LNCaP clone FGC (cell line): ENCODE measurements at places on chromosomes 11 and 22.

GRCh38 chr11:130528298-130529261 lies 80.1 kb downstream of the ADAMTS15 start:
- DNase-seq = no peak

DNA sequence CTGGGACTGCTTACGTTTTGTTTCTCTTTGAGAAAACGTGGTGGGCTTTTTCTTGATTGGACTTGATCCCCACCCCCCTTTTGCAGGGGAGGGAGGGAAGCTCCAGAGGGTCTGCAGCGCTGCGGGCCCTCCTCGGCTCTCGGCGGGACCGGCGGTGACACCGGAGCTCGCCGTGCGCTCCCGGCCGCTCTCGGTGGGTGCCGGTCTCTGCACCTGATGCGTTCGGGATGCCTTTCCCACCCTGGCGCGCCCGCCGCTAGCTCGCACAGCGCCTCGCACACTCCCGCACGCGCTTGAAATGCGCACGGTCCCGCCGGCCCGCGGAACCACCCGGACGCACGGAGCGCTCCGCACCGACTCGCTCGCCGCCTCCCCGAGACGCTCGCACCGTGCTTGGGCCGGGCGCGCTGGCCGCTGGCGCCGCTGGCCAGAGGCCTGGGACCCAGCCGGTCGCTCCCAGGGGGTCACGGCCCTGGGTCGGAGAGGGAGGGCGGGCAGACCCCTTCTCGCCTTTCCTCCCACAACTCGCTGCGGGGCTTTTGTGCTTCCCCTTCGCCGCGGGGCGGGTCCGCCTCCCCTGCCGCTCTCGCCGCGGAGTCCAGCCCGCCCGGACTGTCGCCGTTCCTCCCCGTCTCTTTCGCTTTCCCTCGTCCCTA lies 1.0 kb downstream of the ZBTB16 start:
- DNase-seq = no peak

DNA sequence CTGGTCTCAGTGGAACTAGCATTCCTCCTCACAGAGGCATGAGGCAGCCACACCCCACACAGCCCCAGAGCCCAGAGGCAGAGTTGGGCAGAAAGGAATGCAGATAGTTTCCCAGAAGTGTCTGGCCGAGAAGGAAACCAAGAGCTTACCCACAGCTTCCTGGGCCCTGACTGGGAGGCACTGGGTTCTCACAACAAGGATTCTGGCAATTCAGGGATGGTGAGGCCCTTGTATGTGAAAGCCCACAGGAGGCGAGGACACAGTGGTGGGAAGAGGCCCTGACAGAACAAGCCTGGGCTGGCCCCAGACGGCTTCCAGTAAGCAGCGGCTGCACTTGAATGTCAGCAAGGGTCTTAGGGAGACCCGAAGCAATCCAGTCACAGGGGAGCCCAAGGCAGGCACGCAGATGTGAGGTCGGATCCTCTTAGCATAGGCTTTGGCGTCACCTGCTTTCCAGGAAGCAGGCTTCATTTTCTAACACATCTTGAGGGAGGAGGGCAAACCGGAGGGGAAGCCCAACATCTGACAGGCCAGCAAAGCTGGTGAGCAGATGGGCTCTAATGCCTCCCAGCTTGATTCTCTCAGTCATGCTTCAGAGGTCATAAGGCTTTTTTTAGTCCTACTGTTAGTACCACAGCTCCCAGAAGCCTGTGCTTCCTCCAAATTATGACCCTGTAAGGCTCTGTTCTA lies 78.3 kb upstream of the AKIP1 start:
- no peak for DNase-seq

- DNase-seq = no peak
Observed at GRCh38 chr11:4090258-4090657, 4.3 kb upstream of the RRM1 start.

DNA sequence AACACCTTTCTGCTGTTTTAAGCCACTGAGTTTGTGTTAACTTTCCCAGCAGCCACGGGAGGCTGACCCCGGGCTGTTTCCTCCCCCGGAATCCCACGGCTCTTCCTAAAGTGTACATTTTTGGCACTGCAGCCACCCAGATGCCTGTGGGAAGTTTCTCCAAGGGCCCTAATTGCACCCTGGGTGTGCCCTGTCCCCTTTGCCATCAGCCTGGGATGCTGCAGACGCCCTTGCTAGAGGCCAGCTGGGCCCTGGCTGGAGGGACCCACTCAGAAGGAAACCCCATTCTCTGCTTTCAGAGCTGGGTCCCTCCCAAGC lies 883.3 kb downstream of the BRD1 start:
- DNase-seq = no peak

DNA sequence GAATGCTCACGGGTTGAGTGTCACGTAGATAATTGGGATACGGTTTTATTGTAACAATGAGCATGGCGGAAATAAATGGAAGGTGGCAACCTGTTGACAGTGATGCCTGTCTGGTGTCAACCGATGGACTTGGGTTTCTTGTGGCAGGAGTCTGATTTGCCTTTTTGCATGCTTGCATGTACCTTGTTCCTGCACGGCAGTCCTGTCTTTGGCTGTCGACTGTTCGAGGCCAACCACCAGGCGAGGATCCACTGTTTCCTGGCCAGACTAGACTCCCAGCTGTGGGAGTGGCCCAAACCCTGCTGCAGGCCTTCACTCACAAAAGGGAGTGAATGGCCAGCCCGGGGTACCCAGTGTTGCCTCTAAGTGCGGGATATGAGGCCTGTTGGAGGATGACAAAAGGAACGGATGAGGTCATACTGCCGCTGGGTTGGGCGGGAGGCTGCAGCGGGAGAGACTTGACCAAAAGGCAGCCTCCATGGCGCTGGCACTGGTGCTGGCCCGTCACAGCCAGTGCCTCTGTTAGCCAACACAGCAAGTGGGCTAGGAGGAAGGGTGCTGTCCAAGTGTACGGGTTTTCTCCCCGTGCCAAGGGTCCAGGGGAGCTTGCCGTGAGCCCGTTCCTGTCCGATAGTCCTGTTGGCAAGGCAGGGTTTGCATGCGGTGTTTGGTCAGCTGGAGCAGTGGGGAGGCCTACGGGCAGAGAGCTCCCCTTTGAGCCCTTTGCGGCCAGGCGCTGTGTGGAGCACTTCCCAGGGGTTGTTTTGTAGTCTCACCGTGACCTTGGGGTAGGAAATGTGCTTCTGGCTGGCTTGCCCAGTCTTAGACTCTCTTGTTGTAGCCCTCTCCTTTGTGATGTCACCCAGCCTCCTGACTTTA lies 974 bp downstream of the DGCR8 start:
- DNase-seq = peak; percentile 32

GRCh38 chr11:57427727-57428082 lies 784 bp upstream of the SLC43A3 start:
- no peak for DNase-seq

GRCh38 chr22:27526901-27527300 lies 274.7 kb downstream of the MN1 start:
- no peak for DNase-seq

DNA sequence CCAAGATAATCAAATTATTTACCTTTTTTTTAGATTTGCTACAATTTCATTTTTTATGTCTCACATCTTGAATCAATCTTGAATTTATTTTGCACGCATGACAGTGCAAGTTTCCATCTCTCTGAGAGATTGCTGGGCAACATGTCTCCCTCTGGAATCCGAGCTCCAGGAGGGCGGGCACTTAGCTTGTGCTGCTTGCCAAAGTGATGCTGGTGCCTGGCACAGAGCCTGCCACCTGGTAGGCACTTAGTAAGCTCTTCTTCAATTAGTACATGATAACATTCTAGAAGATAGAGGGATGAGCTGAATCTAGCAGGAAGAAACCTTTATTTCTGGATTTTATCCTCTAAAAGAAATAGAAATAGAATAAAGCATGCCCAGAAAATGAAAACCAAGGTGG lies 27.5 kb upstream of the OR9I1 start:
- DNase-seq = no peak

GRCh38 chr11:23313001-23313400 lies 452.7 kb upstream of the CCDC179 start:
- DNase-seq = no peak

GRCh38 chr11:27410272-27410671 lies 47.3 kb upstream of the CCDC34 start:
- DNase-seq = no peak

DNA sequence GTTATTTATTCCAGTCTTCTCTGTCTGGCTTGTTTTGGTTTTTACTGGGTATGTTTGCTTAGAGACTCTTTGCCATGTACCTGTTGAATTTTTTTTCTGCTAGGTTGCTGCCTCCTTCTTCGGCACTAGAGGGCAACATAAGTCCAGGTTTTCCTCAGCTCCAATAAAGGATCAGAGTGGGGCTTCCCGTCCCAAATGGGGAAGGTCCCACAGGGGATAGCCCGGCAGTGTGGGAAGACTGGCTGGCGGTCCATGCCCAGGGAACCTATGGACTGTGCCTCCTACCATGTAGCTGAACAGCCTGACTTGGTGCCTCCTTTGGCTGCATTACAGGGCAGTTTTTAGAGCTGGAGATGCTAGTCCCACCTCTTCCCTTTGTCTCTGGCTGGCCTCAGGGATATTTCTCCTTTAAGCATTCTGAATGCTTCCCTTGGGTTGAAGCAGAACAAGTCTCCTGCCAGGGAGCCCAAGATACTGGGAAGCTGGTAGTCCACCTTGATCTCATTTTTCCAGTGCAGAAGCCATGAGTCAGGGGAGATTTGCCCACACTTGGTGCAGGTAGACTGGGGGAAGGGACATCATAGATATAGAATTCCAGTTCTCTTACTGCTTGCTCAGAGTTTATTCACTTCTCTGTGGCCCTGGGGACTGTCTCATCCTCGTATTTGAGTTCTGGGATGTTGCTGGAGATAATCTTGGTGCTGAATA lies 60.2 kb downstream of the BRD1 start:
- peak; percentile 14 for DNase-seq

- no peak for DNase-seq
Observed at GRCh38 chr11:65854852-65855837, 2.8 kb downstream of the CFL1 start.

GRCh38 chr22:36541831-36542411 lies 13.0 kb upstream of the EIF3D start:
- DNase-seq = no peak

GRCh38 chr11:59172345-59173079 lies 580 bp downstream of the DTX4 start:
- no peak for DNase-seq

DNA sequence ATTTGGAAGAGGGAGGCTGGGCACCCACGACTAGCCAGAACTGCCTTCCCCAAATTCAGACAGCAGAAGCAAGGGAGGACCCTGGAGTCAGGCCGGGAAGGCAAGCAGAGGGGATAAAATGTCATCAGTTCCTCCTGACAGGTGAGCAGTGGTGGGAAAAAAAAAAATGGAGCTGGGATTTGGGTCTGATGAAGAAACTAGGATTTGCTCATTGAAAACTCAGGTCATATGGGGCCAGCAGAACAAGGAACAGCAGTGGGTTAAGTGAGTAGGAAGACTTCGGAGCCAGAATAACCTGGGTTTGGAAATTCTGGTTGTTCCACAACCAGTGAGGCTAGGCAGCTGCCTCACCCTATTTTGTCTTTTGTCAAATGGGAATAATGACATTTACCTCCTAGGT lies 28.9 kb upstream of the DRD2 start:
- DNase-seq = no peak

DNA sequence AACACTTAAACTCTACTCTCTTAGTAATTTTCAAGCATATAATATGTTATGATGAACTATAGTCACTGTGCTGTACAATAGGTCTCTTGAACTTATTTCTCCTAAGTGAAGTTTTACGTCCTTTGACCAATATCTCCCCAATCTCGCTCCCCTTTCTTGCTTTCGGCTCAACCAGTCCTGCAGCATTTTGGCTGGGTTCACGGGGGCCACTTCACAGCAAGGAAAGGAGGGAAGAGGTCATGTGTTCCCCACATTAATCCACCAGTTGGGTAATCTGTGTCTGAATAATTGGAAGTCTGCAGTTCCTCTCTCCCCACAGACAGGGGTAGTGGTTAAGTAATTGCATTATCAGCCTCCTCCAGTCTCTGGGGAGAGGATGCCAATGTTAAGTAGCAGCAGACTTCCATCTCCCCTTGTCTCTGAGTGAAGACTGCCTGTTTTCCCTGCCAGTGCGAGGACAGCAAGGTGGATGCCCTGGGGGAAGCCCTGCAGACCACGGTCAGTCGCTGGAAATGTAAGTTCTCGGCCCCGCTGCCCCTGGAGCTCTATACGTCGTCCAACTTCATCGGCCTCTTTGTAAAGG lies 59.2 kb upstream of the CRTAM start:
- DNase-seq = no peak

DNA sequence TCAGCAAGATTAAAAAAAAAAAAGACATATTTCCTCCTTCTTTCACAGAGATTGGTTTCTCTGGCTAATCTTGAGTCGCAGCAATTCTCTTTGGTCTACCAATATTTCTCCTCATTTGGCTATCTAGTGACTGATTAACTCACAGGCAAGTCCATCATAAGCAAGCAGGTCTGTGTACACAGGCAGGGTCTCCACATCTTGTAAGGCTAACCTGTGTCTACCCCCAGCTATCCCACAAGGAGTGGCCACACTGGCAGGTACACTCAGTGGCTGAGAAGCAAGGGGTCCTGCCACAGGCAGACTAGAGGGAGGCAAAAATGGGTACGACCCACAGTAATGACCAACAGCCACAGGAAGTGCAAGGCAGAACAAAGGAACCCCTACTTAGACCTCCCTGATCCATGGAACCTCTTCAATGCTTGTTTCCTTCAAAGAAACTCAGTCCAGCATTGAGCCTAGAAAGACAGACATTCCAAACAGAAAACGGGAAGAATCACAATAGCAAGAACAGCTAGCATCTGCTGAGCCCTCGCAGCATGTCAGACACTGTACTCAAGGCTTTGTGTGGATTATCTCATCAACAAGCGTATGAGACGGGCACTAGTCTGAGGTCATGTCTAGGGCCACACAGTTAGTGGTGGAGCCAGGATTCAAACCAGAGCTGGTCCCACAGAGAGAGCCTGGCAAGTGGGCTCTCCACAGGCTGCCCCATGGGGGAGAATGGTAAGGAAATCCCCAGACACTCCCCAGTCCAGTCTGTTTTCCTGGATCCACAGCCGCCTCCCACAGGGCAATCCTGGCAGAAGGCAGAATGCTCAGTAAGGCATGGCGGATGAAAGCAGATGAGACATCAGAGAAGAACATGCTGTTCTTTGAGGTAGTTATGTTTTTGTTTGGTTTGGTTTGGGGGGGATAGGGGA lies 34.3 kb downstream of the PLEKHA7 start:
- no peak for DNase-seq

DNA sequence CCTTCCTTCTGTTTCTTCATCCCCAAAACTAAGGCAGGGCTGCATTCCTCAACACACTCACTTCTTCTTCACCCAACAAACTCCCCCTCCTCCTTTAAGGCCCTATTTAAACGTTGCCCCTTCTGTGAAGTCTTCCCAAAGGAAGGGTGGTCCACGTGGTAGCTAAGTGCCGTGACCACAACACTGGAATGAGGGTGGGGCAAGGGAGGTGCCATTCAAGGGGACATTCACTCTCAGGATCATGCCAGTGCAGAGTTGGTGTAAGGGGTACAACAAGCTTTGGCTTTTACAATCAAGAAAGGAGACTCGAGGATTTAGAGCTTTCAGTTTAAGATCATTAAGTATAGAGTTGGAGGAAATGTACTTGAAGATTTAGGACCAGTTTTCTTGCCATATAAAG lies 8.0 kb upstream of the MS4A10 start:
- DNase-seq = no peak

- no peak for DNase-seq
Observed at GRCh38 chr11:45880772-45881570, 4.5 kb upstream of the MAPK8IP1 start.

- no peak for DNase-seq
Observed at GRCh38 chr11:115338476-115338875, 165.7 kb downstream of the CADM1 start.

GRCh38 chr11:88179141-88179540 lies 3.9 kb upstream of the RAB38 start:
- DNase-seq = no peak

- no peak for DNase-seq
Observed at GRCh38 chr22:41447435-41448188, 1.0 kb upstream of the TOB2 start.

- DNase-seq = peak; percentile 88
Observed at GRCh38 chr11:94149431-94150017, 20.9 kb downstream of the PANX1 start.
